ENCODE measurements at places on chromosomes 16 and 17. TPM values are rescaled to one million over a fixed set of nuclear protein-coding genes. Genes with fewer than 3 reads are reported as not detected.

Gene CDH8
- 0.87 TPM for total RNA-seq

Gene DRC3
- total RNA-seq: 22.1 TPM

DNA sequence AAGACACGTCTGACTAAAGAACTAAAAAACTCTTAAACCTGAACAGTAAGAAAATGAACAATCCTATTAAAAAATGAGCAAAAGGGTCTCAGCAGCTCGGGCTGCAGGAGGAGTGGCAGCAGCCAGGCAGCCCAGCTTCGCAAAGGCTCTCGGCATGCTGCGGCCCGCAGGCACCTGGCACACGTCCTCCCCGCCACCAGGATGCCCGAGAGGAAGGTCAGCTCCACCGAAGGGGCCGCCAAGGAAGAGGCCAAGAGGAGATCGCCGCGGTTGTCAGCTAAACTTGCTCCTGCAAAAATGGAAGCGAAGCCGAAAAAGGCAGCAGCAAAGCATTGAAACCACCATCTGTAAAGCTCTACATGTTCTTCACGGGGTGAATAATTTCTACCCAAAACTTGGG, 173.5 kb downstream of the BCAS3 start:
- no peak for DNase-seq

DNA sequence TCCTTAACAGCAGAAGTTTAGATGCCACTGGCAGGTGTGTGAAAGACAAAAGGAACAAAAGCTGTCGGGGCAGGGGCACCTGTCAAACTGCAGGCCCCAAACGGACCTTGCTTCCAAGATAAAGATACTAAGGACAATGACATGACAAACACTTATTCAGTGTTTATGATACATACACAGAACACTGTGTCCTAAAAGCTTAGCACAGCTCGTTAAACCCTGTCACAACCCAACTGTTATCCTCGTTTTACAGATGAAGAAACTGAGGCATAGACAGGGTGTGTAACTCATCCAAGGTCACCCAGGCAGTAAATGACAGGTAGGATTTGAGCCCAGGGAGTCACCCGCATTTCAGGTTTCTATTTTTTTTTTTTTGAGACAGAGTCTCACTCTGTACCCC, 9.6 kb downstream of the SDK2 start:
- no peak for DNase-seq

Gene GLTPD2
- total RNA-seq: not detected

DNA sequence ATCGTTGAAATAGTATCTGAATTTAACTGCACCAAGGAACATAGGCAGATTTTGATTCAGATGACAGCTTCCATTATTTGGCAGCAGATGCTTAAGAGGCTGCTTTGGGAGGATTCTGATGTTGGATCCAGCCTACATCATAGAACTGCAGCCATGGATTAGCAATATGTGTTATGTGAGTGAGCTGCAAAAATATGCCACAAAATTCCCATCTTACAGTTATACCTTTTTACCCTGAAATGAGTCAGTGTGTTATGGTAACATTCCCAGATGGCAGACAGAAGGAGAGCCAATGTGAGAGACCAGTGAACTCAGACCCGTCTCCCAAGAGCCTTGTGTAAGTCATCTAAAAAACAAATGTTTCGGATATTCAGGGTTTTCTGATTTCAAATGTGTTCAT, 206.1 kb downstream of the CDH13 start:
- no peak for DNase-seq

- DNase-seq: no peak
These were observed 25.3 kb downstream of the LITAF start for GRCh38 chr16:11561454-11561805.

DNA sequence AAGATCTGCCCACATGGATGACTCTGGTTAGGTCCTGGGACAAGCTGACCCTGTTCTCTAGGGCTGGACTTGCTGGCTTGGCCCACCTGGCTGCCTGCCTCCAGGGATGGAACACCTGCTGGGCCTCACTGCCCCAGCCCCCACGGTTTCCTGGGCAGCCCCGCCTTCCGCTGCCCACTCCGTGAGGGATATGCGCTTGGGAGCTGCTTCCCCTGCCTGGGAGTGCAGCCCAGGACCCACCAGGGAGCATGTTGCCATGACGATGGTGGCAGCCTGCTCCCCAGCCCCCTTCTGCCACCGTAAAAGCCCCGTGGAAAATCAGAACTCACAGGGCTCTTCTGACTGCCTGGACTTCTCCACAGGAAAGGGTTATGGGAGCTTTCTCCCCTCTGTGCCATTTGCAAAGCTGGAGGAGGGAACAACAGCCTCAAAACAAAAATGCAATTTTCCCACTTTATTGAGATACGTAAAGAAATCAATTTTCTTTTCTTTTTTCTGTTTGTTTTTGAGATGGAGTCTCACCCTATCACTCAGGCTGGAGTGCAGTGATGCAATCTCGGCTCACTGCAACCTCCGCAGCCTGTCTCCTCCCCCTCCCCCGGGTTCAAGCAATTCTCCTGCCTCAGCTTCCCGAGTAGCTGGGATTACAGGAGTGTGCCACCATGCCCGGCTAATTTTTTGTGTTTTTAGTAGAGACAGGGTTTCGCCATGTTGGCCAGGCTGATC, 18.0 kb upstream of the GAS7 start:
- no peak for DNase-seq

Gene TMC7
- 14.6 TPM for total RNA-seq

DNA sequence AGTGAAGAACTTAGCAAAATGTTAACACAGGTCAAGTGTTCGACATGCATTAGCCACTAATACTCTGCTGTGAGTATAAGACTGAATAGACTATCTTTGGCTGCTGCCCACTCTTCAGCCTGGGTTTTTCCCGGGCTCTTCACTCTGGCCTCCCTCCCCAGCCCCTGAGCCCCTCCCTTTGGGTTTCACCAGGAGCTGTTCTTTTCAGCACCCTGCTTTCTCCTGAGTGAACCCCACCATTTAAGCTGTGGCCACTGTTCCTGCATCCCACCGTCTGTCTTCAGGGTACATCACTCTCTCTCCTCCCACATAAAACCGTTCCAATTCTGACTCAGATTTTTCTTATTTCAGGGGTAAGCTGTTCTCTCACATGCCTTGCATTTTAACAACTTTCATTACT, 92.0 kb upstream of the ASIC2 start:
- no peak for DNase-seq

DNA sequence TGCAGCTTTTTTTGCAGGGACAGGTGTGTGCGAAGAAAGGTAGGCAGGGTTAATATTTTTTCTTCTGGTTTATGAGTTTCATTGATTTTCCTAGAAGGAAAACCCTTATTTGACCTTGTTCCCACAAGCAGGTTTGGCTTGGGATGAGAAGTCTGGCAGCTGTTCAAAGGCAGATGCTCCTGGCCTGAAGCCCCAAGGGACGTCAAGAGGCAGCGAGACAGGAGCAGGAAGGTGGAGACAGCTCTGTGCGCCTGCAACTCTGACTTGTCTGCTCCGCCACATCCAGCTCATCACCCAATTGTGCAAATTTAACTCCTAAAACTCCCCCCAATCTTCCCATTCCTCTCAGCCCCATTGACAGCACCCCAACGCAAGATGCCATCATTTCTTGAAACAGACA, 136.8 kb upstream of the XYLT1 start:
- DNase-seq: no peak

Gene HCRT
- total RNA-seq: not detected

Gene RGS11
- 2.9 TPM for total RNA-seq

DNA sequence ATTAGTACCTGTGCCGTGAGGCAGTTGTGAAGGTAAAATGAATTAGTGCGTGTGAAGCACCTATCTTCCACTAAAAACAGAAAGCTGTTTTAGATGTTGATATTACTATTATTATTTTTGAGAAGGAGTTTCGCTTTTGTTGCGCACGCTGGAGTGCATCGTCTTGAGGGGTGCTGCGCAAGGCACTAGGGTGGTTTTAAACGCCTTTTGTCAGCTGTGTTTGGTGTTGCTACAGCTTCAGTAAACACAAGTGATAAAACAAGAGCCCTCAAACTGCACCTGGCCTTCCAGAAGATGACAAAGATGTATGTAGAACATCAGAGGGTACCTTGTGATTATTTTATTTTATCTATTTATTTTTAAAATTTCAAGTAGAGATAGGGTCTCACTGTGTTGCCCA, 38.2 kb downstream of the PLCG2 start:
- no peak for DNase-seq

GRCh38 chr17:35154196-35155165, 6.9 kb downstream of the UNC45B start:
- no peak for DNase-seq

Gene CX3CL1
- 8.5 TPM for total RNA-seq

Measured in testis (tissue), 5 donors.